ENCODE measurements at places on chromosomes 2 and 18.

- H3K4me3 ChIP-seq = peak overlapping the region; percentile 19
- H3K4me1 ChIP-seq = peaks cover 13% of the 10 kb centered on the region
- DNase-seq = peak; percentile 18
These were observed 52.0 kb downstream of the KIF5C start for GRCh38 chr2:148926981-148927401.

DNA sequence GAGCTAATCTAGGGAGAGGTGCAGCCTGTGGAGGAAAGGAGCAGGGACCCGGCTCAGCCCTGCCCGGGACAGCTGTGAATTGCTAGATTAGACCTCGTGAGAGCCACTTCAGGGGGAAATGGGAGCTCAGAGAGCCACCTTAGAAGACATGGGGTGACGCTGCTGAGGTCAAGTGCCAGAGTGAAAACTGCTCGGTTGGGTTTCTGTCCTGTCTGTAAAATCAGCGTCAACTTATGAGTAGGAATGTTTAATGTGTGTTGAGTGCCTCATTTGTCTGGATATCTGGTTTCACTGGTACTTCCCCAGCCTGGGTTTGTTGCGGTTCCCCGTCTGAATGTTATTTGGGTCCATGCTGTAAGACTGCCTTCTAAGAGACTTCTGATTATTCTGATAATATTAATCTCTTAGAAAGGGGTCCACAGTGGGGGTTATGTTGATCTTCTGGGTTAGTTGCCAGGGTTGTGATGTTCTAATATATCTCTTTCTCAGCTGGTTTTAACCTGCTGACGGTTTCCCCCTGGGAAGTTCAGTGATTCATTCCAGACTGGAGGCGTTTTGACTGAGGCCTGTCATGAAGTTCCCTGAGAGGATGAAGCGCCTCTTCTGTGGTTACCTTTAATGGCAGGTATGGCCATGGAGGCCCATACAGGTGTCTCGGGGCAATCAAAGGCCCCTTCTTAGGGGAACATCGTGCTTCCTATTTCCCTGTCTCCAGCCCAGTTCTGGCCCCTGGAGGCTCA, 175.9 kb downstream of the SH3RF3 start:
- H3K27ac ChIP-seq = no peak overlapping the region
- no peaks in the 10 kb centered on the region for H3K36me3 ChIP-seq
- no peaks in the 10 kb centered on the region for H3K4me1 ChIP-seq
- H3K4me3 ChIP-seq = no peak overlapping the region

DNA sequence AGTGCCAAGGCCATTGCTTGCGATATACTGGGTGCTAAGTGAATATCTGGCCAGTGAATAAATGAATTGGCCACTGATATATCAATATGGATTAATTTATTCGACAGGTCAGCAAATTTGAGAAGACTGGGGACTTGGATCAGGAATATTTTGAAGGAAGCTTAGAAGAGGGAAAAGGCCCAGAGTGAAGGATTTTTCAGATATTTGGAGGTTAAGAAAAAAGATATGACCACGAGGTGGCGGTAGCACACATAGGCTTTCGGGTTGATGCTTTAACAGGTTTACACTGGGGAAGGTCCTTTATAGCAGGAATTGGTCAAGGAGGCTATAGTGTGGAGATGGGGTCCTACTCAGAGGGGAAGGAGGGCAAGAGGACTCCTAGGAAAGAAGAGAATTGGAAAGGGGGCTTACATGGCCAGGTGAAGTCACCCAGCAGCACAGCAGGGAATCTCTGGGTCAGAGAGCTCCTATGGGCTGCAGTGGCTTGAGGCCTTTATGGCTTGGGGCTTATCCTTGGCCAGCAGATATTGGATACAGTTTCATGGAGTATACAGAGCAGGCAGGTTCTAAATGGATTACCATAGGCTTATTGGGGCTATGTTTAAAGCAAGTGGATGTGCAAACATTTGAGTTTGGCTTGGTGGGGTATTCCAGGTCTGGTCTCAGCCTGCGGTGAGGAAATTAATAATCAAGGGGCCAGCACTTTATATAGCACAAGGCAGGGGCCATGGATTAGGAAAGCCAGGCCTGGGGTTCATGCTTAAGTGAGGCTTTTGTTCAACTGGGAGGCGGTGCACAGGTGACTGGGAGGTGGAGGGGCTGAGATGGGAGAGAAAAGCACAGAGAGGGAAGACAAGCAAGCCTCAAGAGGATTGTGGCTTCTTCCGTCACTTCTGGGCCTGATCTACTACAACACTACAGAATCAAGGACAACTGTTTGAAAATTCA, 9.7 kb downstream of the IL1RN start:
- H3K27ac ChIP-seq = no peak overlapping the region
- H3K27me3 ChIP-seq = no peaks in the 10 kb centered on the region
- peak; percentile 15 for DNase-seq
- no peaks in the 10 kb centered on the region for H3K36me3 ChIP-seq

- no peaks in the 10 kb centered on the region for H3K27me3 ChIP-seq
- H3K27ac ChIP-seq = no peak overlapping the region
- DNase-seq = no peak
- no peak overlapping the region for H3K4me3 ChIP-seq
- H3K4me1 ChIP-seq = no peaks in the 10 kb centered on the region
These were observed 186.6 kb upstream of the HAAO start for GRCh38 chr2:42978887-42979415.

DNA sequence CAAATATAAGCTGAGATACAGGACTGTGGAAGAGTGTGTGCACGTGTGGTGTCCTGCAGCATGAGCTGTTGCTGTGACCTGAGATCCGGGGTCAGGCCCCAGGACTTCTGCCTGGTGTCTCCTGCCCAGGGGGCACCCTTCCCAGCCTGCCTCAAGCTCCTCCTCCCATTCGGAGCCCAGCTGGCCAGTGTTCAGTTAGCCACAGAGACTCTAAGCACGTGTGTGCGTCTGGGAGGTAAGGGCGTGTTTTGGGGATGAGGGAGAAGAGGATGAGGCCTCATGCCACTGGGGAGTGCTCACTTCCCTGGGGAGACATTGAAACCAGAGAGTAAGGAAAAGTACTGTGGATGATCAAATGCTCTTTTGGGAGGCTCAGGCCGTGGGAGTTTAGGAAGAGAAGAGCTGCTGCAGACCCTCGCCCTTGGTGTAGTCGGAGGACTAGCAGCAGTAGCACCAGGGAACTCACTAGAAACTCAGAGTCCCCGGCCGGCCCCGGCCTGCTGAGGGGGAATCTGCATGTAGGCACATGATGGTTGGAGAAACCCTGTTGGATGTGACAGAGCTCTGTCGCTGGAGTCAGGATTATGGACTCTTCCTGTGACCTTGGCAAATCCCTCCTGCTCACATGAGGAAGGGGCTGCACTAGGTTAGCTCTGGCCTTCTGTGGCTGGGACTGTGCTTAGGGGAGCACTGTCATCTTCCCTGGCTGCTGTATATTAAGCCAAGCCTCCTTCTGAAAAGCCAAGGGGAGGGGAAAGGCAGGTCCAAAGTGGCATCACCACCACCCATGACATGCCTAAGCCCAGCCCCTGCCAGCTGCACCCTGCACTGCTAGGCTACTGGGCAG, 231.1 kb downstream of the DYSF start:
- no peak overlapping the region for H3K4me3 ChIP-seq
- no peak overlapping the region for H3K27ac ChIP-seq

- no peak for DNase-seq
- H3K27me3 ChIP-seq = no peaks in the 10 kb centered on the region
- peaks cover 9% of the 10 kb centered on the region for H3K4me1 ChIP-seq
- no peaks in the 10 kb centered on the region for H3K36me3 ChIP-seq
These were observed 38.6 kb downstream of the RAMP1 start for GRCh38 chr2:237898057-237898414.

GRCh38 chr2:7338961-7339360, 421.7 kb downstream of the RNF144A start:
- no peak for DNase-seq
- no peaks in the 10 kb centered on the region for H3K4me1 ChIP-seq
- no peaks in the 10 kb centered on the region for H3K36me3 ChIP-seq
- H3K27ac ChIP-seq = no peak overlapping the region

- DNase-seq = no peak
- H3K36me3 ChIP-seq = no peaks in the 10 kb centered on the region
- H3K4me3 ChIP-seq = no peak overlapping the region
- H3K27me3 ChIP-seq = no peaks in the 10 kb centered on the region
These were observed 30.6 kb upstream of the GCC2 start for GRCh38 chr2:108418416-108418815.

DNA sequence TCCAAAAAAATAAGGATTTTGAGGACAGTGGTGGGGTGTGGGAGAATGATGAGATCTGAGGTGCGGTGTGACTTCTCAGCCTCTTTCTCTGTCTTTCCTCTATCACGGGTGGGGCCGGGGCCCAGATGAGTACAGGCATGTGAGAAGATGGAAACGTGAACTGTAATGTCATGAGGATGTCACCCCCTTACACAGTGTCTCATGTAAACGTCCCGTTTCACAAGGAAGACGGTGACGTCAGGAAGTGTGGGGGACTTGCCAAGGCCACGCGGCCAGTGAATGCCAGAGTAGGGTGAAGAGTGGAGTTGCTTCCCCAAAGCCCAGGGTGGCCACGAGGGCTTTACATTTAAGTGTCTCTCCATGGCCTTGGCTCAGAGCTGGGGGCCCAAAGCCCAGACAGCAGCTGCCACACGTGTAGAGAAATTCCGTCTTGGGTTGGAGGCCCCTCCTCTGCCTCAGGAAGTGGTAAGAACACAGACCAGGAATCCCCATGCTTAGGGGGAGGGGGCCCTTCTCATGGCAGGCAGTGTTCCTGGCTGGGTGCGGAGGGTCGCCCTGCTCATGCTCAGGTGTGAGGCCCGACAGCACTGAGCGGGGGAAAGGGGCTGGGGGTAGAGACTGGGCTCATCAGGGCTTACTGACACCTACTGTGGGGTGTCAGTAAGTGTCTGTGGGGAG, 80.9 kb upstream of the SMAD7 start:
- DNase-seq = no peak
- no peak overlapping the region for H3K27ac ChIP-seq
- H3K4me3 ChIP-seq = no peak overlapping the region
- H3K36me3 ChIP-seq = no peaks in the 10 kb centered on the region
- H3K4me1 ChIP-seq = peaks cover 6% of the 10 kb centered on the region

GRCh38 chr2:148582679-148583511, 61.7 kb upstream of the EPC2 start:
- H3K4me1 ChIP-seq = no peaks in the 10 kb centered on the region
- DNase-seq = no peak
- no peaks in the 10 kb centered on the region for H3K36me3 ChIP-seq

DNA sequence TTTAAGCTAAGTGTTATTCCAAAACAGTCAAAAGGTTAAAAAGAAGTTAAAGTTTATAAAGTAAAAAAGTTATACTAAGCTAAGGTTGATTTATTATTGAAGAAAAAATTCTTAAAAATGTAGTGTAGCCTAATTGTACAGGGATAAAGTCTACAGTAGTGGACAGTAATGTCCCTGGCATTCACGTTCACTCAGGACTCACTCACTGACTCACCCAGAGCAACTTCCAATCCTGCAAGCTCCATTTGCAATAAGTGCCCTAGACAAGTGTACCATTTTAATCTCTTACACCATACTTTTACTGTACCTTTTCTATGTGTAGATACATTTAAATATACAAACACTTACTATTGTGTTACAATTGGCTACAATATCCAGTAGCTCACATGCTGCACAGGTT, 86.1 kb downstream of the CACNB4 start:
- H3K27me3 ChIP-seq = no peaks in the 10 kb centered on the region
- H3K4me3 ChIP-seq = no peak overlapping the region
- no peak for DNase-seq
- no peaks in the 10 kb centered on the region for H3K36me3 ChIP-seq

- peaks cover 22% of the 10 kb centered on the region for H3K27me3 ChIP-seq
- H3K4me1 ChIP-seq = peaks cover 24% of the 10 kb centered on the region
- peak overlapping the region; percentile 58 for H3K4me3 ChIP-seq
- H3K27ac ChIP-seq = no peak overlapping the region
- DNase-seq = no peak
These were observed 879 bp upstream of the EPAS1 start for GRCh38 chr2:46296216-46296839.

GRCh38 chr2:108074946-108075345, 88.6 kb downstream of the SLC5A7 start:
- no peaks in the 10 kb centered on the region for H3K4me1 ChIP-seq

- no peak for DNase-seq
- no peak overlapping the region for H3K4me3 ChIP-seq
- H3K27me3 ChIP-seq = no peaks in the 10 kb centered on the region
- no peaks in the 10 kb centered on the region for H3K4me1 ChIP-seq
These were observed 182.9 kb downstream of the ZFP36L2 start for GRCh38 chr2:43043553-43043870.

DNA sequence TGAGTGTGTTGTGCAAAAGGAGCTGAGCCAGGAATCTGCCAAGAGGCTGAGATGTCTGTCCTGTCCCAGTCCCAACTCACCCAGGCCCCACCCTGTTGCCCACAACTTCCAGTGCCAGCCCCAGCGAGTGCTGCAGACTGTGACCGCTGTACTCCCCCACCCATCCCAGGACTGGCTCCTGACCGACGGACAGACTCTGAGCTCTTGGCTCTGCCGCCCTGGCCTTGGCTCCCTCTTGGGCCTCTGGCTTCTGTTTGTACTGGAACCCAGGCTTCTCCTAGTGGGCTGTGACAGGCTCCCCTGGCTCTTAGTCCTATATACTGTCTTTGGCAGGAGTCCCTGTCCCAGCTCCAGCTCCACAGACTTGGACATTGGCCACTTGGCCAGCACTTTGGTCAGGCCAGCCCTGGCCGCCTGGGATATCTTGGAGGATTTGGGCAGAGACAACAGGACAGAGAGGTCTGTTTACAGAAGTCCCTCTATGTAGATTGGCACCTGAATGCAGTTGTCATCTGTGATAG, 41.1 kb downstream of the ACOXL start:
- H3K36me3 ChIP-seq = no peaks in the 10 kb centered on the region
- no peaks in the 10 kb centered on the region for H3K27me3 ChIP-seq
- no peaks in the 10 kb centered on the region for H3K4me1 ChIP-seq
- no peak for DNase-seq

DNA sequence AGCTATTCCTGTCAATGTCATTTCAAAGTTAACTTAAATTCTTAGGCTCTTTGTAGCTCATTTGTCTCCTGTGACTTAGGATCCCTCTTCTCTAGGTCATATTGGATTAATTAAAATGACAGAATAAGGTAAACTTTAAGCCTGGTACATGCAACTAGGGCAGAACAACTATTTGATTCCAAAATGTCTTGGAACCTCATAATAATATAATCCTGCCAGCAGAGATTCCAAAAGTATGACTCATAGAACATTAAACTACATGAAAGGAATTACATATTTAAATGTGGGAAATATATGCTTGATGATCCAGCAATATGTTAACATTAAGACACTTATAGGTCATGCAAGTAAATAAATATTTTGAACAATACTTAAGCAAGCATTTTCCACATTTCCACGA, 63.3 kb downstream of the COL3A1 start:
- no peaks in the 10 kb centered on the region for H3K36me3 ChIP-seq
- DNase-seq = no peak
- H3K4me3 ChIP-seq = no peak overlapping the region
- H3K27ac ChIP-seq = no peak overlapping the region
- no peaks in the 10 kb centered on the region for H3K4me1 ChIP-seq
- H3K27me3 ChIP-seq = no peaks in the 10 kb centered on the region

Measured in effector memory CD4-positive, alpha-beta T cell (primary cell).